ELF-1 (cell line): ENCODE measurements at places on chromosomes 3 and 15.

- no peak for DNase-seq
Observed at GRCh38 chr15:80317389-80318182, 65.6 kb upstream of the CTXND1 start.

DNA sequence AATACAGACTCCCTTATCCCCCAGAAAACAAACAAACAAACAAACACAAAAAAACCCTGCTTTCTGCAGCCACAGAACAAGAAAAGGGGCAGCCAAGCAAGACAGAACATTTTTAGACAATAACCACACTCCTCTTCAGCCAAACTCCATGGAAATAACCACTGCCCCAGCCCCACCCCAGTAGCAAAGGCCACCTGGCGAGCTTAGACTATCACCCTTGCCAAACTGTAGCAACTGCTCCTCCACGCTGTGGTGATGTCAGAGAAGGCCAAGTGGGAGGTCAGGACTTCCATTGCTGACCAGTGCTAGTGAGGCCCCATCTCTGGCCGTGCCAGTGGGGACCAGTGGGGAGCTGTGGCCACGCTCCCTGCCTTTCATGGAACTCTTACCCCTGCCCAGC lies 60.3 kb upstream of the CHRNA7 start:
- DNase-seq = no peak

- DNase-seq = no peak
Observed at GRCh38 chr3:130950124-130950523, 56.2 kb downstream of the ATP2C1 start.

DNA sequence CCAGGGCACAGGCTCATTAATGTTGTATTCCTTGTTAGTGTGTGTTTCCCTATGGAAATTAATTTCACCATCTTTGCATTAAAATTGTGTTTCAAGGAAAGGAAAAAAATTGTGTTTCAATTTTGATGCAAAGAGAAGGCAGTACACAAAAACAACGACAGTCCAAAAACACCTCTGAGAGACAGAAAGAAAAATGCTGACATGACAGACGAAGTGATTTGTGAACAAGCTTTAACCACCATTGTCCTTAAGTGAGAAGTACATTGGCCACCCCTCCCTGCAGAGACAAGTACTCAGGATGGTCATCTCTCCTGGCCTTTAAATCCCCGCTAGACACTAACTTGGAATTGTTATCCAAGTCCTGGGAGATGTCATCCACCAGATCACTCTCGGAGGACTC lies 50.2 kb upstream of the MTMR10 start:
- no peak for DNase-seq

GRCh38 chr3:193225302-193226125 lies 15.5 kb upstream of the PLAAT1 start:
- peak; percentile 50 for DNase-seq

- DNase-seq = no peak
Observed at GRCh38 chr15:44188795-44189194, 6.3 kb downstream of the FRMD5 start.
